ENCODE measurements at places on chromosomes 7 and 10. TPM values are rescaled to one million over a fixed set of nuclear protein-coding genes. Genes with fewer than 3 reads are reported as not detected.

SLC26A5 gene
- total RNA-seq: not detected

FEZF1 gene
- not detected for total RNA-seq

PKD2L1 gene
- total RNA-seq: not detected

DNA sequence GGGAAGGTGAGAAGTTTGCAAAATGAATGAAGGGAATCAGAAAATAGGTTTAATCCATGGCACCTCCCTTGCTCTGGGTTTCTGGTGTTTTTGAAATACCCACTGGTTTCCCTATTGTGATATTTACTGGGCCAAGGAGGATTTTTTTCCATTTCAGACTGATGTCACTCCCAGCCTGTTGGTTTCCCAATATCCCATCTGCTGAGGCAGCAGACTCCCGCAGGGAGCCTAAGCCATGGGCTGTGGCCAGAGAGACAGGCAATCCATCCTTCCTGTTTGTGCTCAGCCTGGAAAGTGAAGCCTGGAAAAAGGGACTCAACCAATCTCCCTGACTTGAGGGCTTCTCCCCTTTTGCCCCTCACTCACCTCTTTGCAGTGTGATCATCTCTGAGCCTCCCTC, 22.8 kb downstream of the FAM107B start:
- DNase-seq: peak; percentile 79

DNA sequence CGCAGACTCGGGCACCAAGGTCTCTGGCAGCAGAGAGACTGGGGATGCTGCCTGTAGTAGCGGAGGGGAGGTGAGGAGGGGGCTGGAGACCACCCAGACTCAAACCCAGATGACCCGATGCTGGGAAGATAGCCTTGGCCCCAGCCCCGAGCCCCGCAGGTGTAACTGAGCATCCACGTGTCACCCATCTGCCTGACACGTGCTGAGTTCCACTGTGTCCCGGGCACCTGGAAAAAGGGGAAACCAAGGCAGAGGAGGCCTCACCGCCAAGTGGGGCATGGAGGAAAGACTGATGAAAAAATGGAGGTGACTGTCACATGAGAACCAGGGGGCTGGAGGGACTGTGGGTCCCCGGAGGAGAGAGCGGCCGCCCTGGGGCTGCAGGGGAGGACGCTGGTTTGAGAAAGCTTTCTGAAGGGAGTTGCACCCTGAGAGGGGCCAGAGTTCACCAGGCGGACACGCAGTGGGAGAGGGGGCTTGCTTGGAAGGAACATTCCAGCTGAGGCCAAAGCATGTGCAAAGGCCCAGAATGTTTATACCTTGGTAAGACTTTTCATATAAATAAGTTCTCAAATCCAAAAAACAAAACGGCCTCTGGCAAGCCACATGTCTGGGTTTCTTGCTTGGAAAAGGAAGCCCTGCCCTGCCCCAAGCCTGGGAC, 27.4 kb upstream of the ELN start:
- peak; percentile 55 for DNase-seq

DNA sequence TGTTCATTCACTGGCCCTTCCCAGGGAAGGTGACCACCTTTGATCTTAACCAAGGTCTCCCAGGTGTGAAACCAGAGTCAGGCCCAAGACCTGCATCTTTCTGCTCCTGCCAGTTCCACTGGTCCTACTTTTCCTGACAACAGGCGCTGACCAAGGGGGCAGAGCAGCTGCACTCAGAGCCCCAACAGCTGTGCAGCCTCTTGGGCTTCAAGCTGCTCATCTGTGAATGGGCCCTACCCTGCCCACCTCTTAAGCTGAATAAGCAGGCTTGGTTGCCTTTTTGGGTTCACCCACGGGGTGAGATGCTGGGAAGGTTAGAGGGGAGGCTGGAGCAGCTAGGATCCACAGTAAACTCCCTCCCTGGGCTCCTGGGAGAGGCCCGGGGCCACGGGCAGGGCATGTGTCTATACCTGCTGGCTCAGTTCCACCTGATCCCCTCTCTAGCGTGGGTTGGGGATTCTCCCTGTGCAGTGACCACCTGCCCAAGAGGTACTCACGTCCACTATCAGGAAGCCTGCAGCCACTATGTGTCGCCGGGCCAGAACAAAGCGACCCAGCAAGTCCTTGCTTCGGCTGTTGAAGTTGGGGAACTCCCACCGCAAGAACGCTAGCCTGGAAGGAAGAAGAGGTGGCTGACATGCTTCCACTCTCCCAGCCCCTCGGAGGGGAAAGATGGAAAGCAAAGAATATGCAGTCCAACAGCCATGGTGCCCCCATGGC, 10.6 kb downstream of the TBRG4 start:
- no peak for DNase-seq

DNA sequence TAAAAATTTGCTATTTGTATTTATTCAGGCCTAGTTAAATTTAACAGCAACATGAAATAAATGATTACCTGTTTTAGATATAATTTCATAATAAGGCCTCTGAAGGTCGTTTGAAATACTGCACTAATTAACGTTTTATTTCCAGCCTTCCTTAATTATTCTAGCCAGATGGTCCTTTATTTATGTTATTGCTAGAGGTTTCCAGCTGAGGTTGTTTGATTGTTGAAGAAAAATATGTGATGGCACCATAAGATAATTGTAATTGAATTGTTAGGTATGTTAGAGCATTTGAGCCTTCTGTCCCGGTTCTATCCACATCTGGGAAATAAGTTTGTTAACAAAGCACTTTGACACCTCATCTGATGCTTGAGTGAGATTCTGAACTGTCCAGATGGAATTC, 556.1 kb downstream of the ATRNL1 start:
- no peak for DNase-seq

- no peak for DNase-seq
Observed at GRCh38 chr7:103686763-103687162, 240.8 kb upstream of the SLC26A5 start.
